ENCODE measurements at places on chromosomes 4 and X. TPM values are rescaled to one million over a fixed set of nuclear protein-coding genes. Genes with fewer than 3 reads are reported as not detected.

DNA sequence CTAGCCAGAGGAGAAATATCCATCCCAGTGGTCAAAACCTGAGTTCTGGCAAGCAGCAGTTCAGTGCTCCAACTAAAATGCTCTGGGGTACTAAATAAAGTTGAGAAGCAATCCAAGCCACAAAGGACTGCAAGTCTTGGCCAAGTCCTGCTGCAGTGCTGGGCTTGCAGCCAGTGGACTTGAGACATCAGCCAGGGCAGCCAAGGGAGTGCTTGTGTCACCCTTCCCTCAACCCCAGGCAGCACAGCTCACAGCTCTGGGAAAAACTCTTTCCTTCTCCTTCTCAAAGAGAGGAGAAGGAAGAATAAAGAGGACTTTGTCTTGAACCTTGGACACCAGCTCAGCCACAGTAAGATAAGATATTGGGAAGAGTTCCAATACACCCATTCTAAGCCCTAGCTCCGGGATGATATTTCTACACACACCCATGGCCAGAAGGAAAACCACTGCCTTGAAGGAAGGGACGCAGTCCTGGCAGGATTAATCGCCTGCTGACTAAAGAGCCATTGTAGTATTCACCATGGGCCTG lies 99.8 kb downstream of the PTCHD1 start:
- DNase-seq, result no peak

- no peak for DNase-seq
These were observed 520 bp upstream of the SRP72 start for GRCh38 chr4:56466910-56467283.

Gene HMGN5
- 3.2 TPM for total RNA-seq

DNA sequence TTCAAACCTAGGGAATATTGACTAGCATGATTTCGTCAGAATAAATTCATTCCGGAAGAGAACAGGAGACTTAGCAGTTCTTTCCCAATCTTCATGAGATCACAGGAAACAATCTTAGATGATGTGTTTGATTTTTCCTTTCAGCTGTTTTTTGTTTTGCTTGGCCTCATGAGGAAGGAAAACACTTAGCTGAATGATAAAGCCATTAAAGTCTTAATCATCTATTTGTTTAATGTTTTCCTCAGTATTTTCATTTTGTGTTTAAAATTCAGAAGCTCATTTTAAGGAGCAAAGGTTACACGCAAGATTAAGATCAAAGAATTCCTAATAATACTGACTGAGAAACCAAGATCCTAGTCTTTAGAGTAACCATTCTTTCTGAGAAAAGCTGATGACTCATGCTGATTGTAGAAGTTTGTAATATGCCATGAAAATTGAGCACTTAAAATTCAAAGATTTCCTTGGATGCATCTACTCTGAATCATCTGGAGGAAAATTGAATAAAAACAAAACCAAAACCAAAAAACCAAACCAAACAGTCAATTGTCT lies 15.4 kb upstream of the TBC1D19 start:
- no peak for DNase-seq

DNA sequence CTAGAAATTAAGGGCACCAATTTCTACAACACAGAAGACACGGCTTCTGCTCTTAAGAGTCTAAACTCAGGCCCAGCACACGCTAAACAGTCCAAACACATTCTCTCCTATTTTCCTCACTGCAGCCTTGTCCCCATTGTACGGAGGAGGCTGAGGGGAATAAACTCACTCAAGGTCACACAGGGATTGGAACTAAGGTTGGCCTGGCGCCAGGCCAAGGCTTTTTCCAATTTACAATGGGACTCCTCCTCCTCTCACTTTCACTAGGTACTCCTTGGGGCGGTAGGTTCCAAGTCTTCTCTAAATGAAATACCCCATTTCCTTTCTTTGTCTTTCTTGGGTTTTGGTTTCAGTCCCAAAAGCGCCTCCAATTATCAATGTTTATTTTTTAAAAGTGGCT lies 48.7 kb upstream of the CRMP1 start:
- DNase-seq, result no peak

- DNase-seq, result no peak
These were observed 19.5 kb upstream of the NFXL1 start for GRCh38 chr4:47933840-47934239.

DNA sequence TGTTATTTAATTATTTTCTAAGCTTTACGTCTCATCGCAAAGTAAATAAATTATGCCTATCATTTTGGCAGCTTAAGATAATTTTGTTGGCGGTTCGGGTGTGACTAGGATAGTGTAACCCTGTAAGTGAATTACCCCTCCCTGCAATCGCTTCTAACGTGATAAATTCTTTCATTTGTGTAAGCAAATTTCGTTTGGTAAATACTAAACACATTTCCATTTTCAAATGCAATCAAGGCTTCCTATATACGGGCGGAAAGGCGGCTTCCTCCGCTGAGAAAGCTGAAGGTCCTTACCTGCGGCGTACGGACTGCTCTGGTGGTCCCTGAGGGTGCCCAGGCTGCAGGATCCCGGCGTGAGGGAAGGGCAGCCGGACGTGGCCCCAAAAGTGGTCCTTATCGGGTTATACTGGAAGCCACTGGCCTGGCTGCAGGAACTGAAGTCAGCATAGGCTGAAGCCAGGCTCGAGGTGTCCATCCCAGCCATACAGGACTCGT lies 403 bp downstream of the PHOX2B start:
- no peak for DNase-seq
